ENCODE measurements at places on chromosomes 16 and 17.

DNA sequence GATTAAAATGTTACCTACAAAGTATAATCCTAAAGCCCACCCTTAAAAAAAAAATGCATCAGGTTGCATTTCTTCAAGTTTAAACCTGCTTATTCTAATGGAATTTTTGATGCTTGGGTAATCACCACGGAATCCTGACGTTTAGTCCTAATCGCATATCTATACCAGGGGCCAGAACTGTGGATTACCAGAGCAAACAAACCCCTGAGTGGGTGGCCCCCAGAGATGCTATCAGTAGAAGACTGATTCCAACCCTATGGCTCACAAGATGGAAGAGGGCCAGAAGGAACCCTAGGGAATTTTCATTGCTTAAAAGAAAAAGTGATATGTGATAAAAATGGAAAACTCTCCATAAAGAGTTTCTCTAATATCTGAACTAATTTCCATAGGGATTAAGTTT is 152.2 kb upstream of the NOG start:
- DNase-seq: no peak

DNA sequence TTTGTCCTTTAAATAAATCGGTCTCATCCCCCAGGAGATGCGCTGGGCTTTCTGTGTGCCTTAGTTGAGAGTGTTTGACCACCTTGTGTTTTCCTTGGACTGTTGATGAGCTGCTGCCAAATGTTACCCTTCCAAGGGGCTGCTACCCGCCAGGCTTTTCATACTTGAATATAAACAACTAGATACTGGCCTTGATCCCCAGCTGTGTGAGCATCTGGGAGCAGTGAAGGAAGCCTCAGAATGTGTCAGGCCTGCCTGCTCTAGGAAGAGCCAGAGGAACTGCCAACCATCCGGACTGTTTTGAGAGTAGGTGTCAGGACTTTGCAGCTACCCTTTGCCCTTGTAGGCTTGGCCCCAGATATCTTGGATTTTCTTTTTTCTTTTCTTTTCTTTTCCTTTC is 57.8 kb downstream of the LDHD start:
- DNase-seq: no peak

DNA sequence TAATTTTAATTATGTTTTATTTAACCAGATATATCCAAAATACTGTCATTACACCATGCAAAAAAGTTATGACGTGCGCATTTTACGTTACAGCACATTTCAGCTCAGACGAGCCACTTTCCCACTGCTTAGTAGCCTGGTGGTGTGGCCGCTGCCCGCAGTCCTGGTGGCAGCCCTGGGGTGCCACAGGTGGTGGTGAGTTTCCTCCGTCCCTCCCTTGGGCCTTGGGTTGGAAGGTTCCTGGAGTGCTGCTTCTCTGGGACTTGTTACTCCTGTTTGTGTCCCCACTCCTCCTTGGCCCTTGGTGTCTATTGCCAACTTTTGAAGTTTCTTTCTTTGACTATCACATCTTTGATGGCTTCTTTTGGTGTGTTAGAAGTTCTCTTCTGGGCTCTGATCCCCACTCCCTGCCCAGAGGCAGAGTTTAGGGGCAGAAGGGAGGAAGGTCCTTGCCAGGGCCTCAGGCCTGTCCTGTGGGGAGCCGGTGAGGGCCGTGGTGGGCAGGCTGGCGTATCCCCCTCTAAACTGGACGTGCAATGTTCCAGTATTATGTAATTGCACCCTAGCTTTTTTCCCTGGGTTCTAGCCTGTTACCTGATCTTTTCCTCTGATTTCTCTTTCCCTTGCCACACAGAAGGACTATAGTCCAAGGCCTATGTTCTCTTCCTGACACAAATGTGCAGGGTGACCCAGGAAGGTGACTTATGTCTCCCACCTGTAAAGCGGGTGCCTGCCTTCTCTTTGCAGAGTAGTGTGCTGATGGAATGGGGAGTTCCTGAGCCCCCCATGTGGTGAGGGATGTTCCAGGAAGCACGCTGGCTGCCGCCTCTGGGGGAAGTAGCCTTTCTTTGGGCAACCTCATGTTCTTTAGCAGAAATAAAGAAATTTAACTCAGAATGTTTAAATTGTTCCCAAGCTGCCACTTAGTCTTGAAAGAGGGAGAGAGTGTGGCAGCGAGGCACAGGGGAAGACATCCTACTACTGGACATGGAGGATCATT is 8.4 kb downstream of the MPRIP start:
- DNase-seq: no peak

- DNase-seq: no peak
Measured at GRCh38 chr16:14302031-14302398, 230.9 kb downstream of the MRTFB start.

GRCh38 chr16:55411231-55411630 is 67.8 kb upstream of the MMP2 start:
- DNase-seq: no peak

- DNase-seq: no peak
Measured at GRCh38 chr17:45906927-45907622, 12.7 kb downstream of the MAPT start.

DNA sequence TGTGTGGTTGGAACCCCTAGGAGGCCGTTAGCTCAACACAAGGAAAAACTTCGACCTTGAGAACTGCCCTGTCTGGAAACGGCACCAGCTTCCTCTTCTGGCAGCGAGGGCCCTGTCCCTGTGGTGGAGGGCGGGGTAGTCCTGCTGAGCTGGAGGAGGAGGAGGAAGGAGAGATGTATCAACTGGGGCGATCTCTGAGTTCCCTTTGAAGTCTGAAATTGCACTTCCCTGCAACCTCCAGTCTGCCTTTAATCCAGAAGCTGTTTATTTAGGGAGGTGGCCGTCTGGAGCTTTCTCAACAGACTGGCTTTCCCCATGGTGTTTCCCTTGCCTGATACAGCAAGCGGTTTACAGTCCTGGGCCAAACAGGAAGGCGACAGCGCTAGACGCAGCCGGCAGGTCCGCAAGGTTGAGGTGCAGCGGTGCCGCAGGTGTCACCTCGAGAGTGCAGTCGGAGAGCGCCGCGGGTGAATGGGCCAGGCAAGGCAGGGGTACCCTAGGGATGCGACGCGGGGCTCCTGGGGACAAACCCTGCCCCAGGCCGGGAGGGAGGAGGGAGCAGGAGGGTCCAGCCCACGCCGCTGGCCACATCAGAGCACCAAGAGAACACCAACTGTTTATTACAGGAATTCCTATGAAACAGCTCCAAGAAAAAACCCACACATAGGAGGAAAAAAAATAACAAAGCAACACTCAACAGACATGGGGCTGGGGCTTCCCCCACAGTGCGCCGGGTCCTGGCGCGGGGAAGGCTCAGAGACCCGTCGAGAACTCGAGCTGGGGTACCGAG is 11.4 kb upstream of the MRPS23 start:
- no peak for DNase-seq

DNA sequence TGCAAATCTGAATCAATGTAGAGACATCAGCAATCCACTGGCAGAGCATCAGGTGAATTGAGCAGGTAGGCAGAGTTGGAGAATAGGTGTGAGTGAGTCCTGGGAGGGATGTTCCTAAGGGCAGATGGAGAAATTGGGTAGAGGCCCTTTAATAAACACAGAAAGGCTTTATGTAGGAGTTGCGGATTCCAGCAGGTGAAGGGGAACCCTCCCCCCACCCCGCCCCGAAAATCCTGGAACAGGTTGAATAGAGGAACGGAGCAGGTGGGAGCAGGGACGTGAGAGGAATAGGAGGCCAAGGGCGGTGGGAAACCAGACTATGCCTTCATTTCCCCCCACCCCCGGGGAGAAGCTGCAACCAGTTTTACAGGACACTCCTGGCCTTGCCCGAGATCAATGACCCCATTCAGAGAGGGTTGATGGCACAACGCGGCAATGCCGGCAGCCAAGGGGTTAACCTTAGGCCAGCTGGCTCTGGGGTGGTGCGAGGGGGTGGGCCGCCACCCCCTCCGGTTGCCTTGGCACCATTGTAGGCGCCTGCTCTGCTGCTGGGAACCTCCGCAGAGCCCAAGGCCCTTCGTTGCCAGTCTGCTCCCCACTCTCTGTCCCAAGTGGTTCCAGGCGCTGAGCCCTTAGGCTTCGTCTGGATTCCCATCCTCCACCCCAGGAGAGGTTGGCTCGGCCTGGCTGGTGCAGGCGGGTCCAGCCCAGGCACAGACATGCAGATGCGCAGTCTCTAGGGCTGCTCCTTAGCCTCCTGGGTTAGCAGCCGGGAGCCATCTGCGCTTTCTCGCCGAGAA is 814 bp upstream of the RUNDC3A start:
- DNase-seq: no peak

DNA sequence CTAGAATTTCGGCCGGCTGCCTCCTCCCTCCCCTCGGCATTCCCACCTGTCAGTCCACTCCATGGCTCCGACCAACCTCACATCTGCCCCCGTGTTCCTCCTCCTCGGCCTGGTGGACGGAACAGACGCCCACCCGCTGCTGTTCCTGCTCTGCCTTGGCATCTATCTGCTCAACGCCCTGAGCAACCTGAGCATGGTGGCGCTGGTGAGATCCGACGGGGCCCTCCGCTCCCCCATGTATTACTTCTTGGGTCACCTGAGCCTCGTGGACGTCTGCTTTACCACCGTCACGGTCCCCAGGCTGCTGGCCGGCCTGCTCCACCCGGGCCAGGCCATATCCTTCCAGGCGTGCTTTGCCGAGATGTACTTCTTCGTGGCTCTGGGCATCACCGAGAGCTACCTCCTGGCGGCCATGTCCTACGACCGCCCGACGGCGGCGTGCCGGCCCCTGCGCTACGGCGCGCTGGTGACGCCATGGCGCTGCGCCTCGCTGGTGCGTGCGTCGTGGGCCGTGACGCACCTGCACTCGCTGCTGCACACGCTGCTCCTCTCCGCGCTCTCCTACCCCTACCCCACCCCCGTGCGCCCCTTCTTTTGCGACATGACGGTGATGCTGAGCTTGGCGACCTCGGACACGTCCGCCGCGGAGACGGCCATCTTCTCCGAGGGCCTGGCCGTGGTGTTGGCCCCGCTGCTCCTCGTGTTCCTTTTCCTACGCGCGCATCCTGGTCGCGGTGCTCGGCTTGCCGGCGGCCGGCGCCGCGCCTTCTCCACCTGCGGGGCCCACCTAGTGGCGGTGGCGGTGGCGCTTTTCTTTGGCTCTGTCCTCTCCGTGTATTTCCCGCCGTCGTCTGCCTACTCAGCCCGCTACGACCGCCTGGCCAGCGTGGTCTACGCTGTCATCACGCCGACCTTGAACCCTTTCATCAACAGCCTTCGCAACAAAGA is at the start of gene OR3A2:
OR3A2 (minus strand) TSS at position 440 of the 948 bp plus-strand sequence.
- DNase-seq: no peak

DNA sequence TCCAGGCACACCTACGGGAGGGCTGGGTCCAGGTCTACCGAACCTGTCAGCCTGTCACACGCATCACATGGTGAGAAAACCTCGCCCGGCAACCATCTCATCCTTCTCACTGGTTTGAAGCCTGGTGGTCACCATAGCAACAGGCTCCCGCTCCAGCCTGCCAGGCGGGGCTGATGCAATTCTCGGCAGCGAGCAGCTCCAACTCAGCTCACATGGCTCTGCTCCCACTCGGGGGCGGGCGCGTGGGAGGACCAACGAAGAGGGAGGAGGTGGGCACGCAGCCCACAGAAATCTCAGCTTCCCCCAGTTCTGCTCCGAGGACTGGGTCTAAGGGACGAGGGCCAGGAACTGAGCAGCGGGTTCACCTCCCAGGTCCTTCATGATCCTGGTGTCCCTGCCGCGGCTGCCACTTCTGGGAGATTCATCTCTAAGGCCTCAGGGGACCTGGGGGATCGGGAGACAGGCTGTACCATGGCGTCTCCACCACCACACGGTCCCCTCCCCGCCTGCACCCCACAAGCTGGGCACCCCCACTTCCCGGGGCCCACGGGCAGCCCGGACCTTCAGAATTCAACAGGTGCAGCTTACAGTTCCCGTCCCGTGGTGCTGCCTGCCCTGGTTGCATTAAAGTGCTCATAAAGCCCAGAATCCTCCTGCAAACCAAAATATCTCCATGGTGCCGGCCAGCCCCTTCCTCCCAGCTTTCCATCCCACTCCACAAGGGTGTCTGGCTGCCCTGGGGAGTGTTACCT is 25.8 kb downstream of the ABR start:
- DNase-seq: no peak

GRCh38 chr17:3986270-3986938 is 22.2 kb upstream of the ATP2A3 start:
- no peak for DNase-seq

Measured in activated CD8-positive, alpha-beta memory T cell treated with anti-CD3 and anti-CD28 coated beads for 48 hours (primary cell).